ENCODE measurements at places on chromosomes 3 and 15. TPM values are rescaled to one million over a fixed set of nuclear protein-coding genes. Genes with fewer than 3 reads are reported as not detected.

GRCh38 chr3:138474163-138474562 is 39.7 kb downstream of the ESYT3 start:
- DNase-seq = no peak

DNA sequence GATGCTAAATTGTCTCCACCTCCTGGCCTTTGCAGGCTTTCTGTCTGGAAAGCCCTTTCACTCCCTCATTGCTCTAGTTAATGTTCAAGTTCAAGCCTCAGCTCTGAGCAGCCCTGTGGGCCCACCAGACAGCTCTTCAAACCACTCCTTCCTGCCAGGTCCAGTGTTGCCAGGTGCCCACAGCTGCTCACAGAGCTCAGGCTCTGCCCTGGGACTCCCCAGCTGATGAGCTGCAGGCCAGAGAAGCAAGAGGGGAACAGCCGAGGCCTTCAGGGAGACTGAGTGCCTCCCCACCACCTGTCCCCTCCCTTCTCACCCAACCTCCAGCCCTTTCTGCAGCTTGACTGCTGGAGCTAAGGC is 1.3 kb upstream of the ZBTB47 start:
- no peak for DNase-seq

Gene CLEC3B
- polyA plus RNA-seq = 43.9 TPM

Gene CA12
- polyA plus RNA-seq = 123 TPM

Gene COL8A1
- polyA plus RNA-seq = 9.4 TPM

Gene XIRP1
- polyA plus RNA-seq = 0.07 TPM

- DNase-seq = no peak
These were observed 29.2 kb downstream of the PDHB start for GRCh38 chr3:58404396-58404795.

Gene CFAP161
- 0.52 TPM for polyA plus RNA-seq

DNA sequence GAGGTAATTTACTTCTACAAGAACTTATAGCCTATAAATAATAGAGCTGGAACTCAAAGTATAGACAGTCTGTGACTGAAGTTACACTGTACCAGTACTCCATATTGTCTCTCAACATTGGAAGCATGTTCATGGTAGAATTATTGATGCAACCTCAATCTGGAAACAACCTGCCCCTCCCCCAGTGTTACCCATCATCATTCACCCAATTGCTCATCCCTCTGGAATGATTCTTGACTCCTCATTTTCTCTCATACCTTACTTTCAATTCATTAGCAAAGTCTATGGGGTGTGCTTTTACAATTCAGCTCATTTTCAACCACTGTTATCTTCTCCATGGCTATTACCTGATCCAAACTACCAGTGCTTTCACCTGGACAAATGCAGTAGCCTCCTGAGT is 151.7 kb downstream of the CPNE4 start:
- DNase-seq = no peak

GRCh38 chr3:66344391-66344811 is 123.6 kb downstream of the SLC25A26 start:
- DNase-seq = no peak

GRCh38 chr3:53324105-53324504 is 23.2 kb downstream of the DCP1A start:
- DNase-seq = no peak

Gene CFAP100
- polyA plus RNA-seq = 0.46 TPM

DNA sequence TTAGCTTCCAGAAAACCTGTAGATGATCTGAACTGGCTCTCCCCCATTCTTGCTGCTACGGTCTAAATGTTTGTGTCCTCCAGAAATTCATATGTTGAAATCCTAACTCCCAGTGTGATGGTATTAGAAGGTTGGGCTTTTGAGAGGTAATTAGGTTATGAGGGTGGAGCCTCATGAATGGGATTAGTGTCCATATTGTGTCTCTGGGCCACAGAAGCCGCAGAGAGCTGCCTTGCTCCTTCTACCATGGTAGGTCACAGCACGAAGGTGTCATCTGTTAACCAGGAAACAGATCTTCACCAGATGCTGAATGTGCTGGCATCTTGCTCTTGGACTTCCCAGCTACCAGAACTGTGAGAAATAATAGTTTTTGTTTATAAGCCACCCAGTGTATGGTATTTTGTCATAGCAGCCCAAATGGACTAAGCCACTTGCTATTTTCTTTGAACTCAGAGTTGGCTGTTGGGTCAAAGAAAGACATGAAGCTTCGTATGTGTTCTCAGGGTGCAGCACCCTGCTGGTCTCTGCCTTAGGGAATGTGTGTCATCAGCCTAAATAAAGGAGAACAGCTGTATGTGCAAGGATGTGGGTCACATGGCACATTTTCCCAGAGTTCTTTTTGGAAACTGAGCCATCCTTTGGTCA is 317.5 kb upstream of the SLCO3A1 start:
- DNase-seq = no peak

Gene TF
- polyA plus RNA-seq = 7.8 TPM

DNA sequence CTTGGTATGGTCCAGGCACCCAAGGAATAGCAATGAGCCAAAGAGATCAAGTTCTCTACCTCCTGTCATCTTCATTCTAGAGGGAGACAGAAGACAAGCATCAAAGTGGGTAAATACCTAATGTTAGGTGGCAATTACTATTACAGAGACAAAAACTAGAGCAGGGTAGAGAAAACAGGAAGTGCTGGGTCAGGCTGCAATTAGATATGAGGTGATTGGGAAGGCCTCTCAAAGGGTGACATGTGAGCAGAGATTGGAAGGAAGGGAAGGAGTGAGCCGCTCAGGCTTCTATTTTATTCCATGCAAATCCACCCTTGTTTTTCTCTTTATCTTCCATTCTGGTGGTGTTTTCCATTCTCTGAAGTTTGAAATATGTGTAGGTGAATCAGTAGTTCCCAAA is 37.4 kb downstream of the EBLN2 start:
- DNase-seq = no peak

Gene ANKRD34C
- polyA plus RNA-seq = 0.09 TPM

- no peak for DNase-seq
These were observed 67.7 kb downstream of the MGLL start for GRCh38 chr3:127754411-127755304.

- no peak for DNase-seq
These were observed 62.0 kb downstream of the TLE3 start for GRCh38 chr15:70035719-70036077.

DNA sequence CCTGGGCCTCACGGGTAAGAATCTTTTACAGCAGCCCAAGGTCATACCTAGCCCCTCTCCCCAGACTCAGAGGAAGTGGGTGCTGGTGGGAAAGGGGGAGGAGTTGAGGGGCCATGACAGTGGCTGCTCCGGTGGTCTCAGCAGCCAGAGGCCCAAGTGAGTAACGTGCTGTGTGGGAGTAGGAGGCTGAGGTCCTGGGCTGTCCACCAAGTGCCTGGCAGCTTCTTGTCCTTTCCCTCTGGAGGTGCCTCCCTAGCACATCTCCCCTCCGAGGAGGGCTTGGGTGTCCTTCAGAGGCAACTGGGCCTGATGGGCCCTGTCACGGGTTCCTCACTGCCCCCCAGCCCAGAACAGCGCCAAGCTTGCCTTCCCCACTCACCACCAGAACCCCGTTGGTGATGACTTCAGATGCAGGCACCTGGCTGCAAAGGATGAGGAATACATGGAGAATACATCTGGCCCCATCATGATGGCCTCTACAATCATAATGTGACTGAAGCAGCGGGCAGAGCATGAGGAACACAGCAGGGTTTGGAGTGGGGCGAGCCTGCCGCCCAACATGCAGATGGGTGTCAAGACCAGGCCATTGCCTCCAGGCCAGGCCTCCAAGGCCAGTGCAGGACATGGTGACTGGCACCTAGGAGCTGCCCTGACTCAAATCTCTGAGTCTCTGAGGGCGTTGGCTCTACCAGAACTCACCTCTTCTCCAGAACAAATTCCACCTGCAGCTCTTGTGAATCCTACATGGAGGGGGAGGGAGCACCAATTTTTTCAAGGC is 3.3 kb downstream of the PLA2G4F start:
- no peak for DNase-seq

- DNase-seq = no peak
These were observed 11.2 kb downstream of the SCAP start for GRCh38 chr3:47464588-47464987.

DNA sequence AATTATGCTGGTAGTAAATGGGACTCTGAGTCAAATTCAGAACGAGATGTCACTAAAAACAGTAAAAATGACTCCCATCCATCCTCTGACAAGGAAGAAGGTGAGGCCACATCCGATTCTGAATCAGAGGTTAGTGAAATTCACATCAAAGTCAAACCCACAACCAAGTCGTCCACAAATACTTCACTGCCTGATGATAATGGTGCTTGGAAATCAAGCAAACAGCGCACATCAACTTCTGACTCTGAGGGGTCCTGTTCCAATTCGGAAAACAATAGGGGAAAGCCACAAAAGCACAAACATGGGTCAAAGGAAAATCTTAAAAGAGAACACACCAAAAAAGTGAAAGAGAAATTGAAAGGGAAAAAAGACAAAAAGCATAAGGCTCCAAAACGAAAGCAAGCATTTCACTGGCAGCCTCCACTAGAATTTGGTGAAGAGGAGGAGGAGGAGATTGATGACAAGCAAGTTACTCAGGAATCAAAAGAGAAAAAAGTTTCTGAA is 15.1 kb upstream of the ZBTB47 start:
- DNase-seq = no peak

- DNase-seq = no peak
These were observed 7.6 kb downstream of the AGTR1 start for GRCh38 chr3:148705314-148705713.

- no peak for DNase-seq
These were observed 187.1 kb downstream of the UACA start for GRCh38 chr15:70576276-70576675.

DNA sequence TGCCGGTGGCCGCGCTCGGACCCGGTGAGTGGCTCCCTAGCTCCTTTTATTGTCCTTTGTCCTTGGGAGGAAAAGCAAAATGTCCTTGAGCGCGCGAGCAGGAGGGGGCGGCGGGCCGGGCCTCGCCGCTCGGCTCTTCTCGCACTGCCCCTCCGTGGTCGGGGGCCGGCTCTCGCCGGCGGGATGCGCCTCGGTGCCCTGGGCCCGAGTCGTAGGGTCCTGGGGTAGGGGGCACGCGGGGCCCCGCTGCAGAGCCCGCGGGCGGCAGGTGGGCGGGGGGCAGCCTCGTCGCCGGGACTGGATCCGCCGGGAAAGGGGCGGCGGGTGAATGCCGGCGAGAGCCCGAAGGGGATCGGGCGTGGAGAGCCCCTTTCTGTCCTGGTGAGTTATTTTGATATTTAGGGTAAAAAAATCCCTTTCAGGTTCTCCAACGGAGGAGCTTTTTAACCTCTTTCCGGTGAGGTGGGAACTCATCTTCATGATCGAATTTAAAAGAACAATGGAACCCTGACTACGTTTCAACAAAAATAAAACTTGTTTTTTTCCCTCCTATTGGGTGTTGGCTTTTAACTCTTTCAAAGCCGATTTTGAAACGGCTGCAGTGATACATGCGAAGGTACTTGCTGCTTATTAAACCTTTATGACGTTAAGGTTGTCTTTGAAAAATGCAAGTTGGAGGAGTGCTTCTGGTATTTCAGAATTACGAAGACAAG is 16.8 kb upstream of the CHD2 start:
- no peak for DNase-seq

Gene OSTN
- polyA plus RNA-seq = 11.5 TPM

DNA sequence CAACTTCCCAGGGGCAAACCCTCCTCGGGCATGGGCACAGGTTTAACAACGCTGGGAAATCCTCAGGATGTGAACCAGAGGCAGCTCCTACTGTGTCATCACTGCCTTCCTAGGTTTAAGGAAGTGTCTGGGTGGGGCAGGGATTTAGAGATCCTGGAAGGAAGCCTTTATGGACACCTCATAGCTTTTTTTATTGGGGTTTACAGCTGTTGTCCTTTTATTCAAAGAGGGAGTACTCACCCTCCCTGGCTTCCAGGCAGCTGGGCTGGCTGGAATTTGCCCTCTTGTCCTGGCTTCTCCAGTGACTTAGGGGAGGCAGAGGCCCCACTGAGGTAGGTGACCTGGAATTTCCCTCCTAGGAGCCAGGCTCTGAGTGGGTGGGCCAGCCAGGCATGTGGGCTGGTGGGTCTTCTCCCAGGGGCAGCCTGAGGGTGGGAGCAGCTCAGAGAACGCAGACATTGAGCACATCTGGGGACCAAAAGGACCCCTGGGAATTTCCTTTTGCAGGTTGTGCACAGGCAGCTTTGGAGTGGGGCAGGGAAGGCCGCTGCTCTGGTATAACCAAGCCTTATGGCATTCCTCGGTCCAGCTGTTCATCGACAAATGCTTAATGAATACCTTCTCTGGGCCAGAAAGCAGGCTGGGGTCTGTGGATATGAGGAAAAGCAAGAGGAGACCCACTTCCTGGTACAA is 13.5 kb upstream of the FAM3D start:
- no peak for DNase-seq
